ENCODE measurements at places on chromosomes 4 and X.

DNA sequence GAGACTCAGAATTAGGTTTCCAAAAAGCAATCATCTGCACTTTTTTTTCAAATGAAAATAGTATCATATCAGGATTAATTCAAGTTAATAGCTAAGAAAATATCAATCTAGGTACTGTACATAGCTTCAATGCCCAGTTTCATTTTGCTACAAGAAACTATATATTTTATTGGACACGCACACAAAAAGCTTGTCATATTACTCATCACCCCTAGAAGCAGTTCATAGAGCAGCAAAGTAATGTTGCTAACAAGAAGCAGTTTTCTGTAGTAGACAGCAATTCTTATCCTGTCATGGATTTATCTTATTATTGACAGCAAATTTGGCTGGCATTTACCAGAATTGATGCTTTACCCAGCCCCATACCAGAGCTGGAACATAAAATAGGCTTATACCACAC, 52.3 kb upstream of the LSM6 start:
- DNase-seq: no peak

- DNase-seq: no peak
These were observed 38.9 kb downstream of the IGFBP7 start for GRCh38 chr4:57071326-57071725.

DNA sequence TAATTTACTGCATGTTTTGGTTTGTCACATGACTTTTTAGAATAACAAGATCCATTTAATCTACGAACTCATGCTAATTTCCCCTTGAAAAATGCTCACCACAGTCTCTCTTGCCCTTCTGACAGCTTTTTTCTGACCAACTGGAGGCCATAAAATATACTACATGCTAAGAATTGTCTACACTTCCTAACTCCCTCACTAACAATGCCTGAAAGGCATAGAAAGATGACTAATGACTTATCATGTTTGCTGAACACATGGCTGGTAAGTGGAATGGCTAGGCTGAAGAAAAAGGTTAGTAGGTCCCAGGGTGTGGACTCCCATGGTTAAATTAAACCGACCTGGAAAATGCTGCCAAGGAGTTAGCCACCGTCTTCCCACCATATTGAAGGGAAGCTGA, 309.9 kb downstream of the SPOCK3 start:
- DNase-seq: no peak

GRCh38 chrX:30538271-30538670, 39.3 kb downstream of the TASL start:
- DNase-seq: no peak

DNA sequence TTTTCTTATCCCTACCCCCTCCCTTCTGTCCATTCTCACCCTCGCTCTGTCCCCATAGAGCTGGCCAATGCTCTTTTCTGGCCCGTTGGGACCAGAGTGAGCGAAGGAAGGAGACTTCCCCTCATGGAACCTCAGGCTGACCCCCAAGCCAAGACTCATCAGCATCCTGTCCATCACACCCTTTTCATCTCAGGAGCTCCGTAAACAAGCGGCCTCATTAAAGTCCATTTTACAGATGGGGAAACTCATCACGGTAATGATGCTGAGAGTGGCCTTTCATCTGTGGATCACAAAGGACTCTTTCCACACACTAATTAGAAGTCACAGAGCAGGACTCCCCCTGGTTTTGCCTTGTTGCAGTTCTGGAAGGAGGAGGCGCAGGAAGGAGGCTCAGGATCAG, 67.4 kb upstream of the SLC34A2 start:
- DNase-seq: no peak

DNA sequence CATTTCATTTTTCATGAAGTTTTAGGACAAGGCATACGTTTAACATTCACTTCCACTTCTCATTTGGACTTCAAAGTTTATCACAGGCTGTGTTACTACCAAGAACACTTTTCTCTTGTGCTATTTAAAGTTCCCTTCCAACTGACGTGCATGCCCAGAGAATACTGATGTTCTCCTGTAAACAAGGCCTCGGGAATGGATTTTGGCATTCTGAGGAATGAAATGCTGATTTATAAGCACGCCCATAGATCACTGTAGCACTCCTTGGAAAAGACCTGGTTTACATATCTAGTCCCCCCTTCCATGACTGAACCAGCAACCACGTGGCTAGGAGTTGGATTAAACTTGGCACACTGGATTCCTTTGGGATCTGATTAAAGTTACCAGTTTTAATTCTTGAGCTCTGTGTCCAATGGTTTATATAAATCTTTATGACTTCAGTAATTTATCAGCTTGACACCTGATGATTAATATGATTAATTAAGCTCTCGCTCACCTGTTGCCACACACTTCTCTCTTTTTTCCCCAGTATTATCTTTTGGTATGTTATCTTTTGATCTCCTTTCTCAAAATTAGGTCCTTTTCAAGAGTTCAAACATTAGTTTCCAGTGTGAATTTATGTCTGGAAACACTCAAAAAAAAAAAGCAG, 122.4 kb upstream of the HAND2 start:
- DNase-seq: no peak

- DNase-seq: no peak
These were observed 49.9 kb upstream of the LRPAP1 start for GRCh38 chr4:3582091-3582475.

GRCh38 chrX:151402719-151403390, 5.8 kb downstream of the VMA21 start:
- DNase-seq: no peak

GRCh38 chrX:133297284-133297683, 79.1 kb upstream of the TFDP3 start:
- DNase-seq: no peak

DNA sequence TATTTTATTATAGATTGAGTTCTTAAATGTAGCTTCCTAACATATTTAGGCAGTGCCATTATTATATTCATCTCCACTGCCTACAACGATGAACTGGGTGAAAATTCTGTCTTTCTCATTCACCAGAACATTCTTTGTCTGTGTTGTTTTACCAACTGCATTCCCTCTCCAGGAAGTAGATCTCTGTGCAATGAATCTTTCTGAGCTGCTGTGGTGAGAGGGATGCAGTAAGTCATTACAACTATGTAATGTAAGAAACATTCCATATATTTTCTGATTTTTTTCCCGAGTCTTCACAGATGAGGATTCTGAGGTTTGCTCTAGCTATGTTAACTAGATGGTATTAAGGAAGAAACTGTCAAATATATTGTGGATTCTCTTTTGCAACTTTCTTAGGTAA, 811.9 kb upstream of the PCDH7 start:
- no peak for DNase-seq

DNA sequence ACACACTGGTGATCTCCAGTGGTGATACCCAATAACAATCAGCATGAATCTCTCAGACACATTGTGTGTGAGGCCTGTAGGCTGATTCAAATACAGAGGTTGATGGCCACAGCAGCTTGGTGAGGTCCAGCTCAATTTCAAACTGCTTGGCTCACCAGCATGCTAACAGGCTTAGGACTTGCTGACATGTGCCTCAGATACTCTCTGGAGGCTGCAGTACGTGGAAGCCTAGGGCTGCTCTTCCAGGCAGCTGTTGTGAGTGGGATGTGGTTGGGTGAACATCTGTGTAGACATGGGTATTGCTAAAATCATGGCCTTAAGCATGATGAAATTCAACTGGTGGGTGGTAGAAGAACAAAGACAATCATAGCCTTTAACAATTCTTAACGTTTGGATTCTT, 4.3 kb downstream of the CXCL9 start:
- DNase-seq: no peak

DNA sequence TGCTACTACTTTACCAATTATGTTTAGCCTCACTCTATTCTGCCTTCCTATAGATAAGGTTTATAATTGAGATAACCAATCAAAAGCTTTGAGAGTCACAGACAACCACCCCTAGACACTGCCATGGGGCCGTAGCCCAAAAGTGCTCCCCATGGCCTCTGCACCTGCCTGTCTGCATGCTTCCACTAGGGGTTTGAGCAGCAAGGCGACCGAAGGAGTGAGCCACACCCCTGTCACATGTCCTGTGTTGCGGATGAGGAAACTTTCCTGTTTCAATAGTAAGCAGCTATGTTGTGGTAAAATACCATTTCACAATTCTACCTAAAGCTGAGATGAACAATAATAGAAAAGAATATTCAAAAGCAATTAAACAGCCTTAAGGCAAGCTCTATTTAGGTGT, 856.0 kb upstream of the FRG1 start:
- DNase-seq: no peak

- DNase-seq: no peak
These were observed 116.3 kb downstream of the MSN start for GRCh38 chrX:65783746-65784145.

DNA sequence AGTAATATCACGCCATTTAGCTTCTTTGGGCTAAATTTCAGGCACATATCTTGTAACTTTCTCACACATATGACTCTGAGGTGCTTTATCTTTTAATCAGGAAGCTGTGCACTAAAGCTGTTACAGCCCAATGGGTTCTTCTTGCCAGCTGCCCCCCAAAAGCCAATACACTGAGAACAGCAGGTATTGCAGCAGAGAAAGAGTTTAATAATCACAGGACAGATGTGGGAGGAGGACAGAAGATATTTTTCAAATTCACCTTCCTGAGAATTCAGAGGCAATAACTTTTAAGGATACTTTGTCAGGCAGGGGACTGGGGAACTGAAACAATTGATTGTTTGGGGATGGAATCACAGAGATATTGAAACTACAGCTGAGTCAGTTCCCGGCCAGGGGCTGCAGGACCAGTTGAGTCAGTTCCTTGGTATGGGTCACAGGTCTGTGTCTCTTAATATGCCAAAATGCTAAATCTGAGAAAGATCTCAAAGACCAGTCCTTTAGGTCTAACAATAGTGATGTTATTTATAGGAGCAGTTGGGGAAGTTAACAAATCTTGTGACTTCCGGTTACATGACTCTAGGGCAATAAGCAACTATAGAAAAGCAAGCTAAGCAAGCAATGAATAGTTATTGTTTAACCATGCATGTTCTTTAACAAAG, 28.1 kb downstream of the DDIT4L start:
- DNase-seq: no peak

DNA sequence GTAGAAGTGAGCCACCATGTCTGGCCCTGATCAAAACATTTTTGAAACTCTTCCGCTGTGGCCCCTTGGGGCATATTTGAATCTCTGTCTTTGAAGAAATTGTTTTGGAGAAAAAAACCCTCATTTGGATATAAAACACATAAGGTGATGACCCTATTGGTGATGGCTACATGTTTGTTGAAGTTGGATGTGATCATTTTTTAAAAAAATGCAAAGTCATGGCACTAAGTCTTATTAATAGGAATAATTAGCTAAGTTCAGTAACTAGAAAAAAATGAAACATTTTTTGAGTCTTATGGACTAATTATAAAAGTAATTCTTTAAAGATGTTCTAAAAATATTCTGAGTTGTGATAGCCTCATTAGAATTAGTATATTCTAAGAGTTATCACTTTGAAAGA, 17.9 kb upstream of the BBS7 start:
- no peak for DNase-seq

DNA sequence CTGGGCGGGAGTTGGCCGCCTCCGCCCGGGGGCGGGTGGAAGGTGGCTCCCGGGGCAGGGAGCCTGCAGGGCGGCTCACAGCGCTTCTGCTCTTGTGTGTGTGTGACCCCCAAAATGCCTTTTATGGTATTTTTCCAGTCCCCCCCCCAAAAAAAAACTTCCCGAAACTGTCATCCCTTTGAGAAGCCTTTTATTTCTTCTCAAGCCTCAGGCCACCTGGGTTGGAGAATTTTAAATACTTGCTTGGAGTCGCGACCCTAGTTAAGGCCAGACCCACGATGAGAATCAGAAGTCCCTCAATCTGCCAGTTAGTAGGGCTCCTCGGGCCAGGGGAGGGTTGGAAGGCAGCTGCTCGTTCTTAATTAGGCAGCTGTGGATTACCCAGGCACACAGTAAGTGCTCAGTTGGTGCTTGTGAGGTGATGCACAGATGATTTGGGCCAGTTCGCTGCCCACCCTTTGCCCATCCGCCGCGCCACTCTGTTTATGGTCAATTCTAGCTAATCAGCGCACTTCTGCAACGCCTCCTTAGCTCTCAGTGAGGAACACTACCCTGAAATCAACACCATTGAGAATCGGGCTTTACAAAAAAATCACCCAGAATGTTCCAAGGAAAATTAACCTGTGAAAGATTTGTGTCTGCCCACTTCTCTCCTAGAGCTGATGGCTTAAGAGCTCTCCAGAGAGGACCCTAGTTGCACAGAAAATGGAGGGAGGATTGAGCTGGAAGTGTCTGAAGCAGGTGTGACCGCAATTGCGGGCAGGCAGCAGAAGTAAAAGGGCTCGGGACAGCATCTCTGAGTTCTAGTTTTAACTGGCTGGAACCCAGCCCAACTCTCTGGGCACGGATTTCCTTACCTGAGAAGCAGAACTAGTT, 648 bp upstream of the SCD5 start:
- DNase-seq: no peak

DNA sequence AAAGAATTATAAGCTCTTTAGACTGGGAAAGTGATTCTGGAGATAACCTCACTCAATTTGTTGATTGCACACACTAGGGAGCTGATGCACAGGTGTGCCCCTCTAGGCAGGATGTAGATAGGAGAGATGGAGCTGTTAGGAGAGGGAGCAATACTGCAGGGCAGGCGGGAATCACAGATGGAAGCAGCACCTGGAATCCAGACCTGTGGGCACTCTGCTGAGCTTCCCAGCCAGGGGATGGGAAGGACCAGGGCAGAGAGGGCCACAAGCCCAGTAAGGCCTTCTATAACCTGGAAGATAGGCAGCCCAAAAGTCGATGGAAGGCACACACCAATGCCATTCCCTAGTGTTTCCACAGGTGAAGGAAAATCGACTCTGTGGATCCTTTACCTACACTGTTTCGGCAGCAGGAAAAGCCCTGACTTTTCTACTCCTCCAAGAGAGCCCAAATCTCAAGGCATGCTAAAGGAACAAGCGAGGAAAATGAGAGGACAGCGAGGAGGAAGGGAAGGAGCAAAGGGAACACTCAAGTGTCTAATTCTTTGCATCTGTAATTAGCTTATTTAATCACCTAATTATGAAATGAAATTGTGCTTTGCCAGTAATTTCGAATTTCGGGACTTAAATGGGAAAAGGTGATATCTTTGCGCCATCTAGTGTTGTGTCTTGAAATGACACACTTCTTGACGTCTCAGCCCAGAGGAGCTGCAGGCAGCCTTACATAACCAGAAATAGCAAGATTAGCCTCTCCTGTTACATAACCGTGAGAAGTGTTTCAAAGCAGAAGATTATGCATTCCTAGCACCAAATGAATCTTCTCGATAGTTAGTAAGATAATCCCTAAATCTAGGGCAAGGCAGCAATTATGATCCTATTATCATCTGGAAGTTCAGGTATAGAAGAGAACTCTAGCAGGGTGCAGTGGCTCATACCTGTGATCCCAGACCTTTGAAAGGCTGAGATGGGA, 31.0 kb upstream of the TLR3 start:
- no peak for DNase-seq

DNA sequence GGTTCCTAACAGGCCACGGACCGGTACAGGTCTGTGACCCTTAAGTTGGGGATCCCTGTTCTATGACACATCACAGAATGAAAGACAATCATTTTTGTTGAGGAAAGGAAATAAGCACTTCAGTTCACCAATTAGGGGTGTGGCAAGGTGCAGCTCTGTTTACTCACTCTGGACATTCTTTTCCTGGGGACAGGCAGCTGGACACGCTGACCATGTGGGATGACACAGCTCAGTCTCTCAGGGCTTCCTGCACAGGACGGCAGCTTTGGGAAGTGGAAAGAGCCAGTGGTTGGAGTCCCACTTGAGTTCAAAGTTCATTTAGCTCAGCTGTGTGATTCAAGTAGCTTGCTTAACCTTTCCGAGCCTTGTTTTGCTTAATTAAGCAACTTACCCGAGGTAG, 55.7 kb downstream of the NDNF start:
- DNase-seq: no peak

All from H1 (cell line).